ENCODE measurements at places on chromosomes 5 and 9.

- no peak for DNase-seq
These were observed 2.6 kb upstream of the ENC1 start for GRCh38 chr5:74643111-74643562.

DNA sequence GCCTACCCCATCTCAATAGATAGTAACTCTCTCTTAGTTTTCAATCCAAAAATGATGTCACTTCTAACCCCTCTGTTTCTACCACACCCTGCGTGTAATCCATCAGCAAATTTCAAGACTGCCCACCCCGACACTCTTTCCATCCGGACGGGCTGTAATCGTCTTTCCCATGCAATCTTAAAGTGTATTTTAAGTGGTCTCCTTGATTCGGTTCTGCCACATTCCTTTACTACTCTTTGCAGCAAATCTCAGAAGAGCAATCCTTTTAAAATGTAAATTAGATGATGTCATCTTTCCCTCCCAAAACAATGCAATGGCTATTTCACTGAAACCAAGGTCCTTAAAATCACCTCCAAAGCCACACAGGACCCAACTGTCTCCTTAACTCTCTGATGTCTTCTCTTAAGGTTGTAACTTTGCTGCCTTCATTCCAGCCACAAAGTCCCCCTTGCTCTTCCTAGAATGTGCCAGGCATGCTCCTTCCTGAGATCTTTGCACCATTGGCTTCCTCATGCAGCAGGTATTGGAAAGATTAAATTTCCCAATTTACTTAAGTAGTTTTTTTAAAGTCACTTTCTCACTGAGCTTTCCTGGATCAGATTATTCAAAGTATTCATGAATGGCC, 932.5 kb upstream of the WWC1 start:
- no peak for DNase-seq

GRCh38 chr9:112000743-112001142, 104.1 kb downstream of the UGCG start:
- no peak for DNase-seq

DNA sequence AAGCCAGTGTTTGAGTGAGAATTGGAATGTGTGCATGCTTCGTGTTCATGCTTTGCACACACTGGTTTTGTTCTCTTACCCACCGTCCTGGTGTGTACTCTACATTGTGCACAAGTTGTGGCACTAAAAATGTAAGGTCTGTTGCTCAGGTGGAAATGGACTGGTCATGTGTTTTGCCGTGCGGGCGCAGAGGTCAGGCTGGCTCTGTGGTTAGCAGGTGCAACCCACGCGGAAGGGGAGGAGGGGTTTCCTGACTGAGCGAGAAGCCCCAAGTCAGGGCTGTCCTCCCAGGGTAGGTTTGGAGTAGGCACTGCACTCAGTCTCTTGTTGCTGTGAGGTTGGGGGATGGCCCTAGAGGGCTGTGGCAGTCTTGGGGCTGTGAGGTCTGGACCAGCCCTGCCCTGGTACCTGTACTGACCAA, 86.6 kb downstream of the EHMT1 start:
- no peak for DNase-seq

Measured in stimulated activated CD4-positive, alpha-beta T cell treated with anti-CD3 and anti-CD28 coated beads, Interleukin-1b, Interleukin-23, amount 100 ng/mL, for 1 hour (primary cell).